NCI-H2081 (cell line): ENCODE measurements at places on chromosomes 6 and 20.

- DNase-seq, result no peak
Observed at GRCh38 chr6:92125681-92126080, 1293.7 kb downstream of the EPHA7 start.

GRCh38 chr20:48731536-48731935 is 96.3 kb downstream of the PREX1 start:
- DNase-seq, result no peak

DNA sequence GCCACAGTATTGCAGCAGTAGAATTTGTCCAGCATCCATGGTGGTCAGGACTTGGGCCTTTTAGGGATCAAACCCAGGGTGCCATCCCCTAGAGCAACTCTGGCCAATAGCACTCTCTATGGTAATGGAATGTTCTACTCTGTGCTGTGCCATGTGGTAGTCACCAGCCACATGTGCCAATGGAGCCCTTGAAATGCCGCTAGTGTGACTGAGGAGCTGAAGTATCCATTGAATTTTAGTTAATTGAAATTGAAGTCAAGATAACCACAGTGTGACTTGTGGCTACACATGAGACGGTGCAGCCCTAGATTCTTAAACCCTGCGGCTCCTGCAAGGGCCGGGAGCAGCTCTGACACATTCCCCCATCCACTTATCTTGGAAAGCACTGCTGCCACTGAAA is 54.6 kb downstream of the SLC2A10 start:
- no peak for DNase-seq

DNA sequence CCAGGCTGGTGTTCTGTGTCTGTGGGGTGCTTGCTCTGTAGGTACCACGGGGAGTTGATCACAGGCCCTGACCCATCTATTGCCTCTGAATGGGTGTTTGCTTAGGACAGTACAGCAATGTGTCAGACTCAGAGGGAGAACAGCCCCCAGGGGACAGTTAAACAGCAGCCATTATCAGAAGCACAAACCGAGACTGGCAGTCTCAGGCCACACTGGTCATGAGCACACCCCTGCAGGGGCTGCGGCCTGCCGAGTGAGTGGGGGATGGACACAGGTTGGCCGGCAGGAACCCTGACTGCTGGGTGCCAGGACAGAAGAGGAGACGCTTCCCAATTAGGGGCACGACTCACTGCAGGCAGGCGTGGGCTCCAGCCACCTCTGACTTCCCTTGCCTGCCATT is 395.6 kb downstream of the CDH4 start:
- DNase-seq, result no peak

- no peak for DNase-seq
Observed at GRCh38 chr6:1627827-1628560, 18.3 kb downstream of the FOXC1 start.

DNA sequence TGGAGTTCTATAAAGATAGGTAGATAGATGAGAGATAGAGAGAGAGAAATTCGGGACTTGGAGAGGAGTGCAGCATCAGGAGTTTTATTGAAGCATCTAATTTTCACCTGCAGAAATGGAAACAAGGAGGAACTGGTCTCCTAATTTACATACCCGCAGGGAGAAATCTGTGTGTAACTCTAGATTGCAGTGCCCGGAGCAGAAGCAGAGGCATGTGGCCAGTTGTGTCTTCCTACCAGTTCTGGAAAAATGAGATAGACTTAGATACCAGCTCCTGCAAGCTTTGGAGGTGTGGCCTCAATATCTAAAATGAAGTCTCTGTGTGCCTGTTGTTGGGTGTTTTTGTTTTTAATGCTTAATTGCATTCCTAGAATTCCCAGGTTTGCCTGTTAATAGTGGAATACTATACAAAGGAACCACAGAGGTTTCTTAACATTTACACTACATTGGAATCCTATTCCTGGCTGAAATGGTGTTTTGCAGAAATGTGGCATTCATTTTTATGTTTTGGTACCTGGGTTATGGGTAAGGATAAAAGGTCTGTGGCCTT is 57.4 kb downstream of the DTD1 start:
- no peak for DNase-seq

DNA sequence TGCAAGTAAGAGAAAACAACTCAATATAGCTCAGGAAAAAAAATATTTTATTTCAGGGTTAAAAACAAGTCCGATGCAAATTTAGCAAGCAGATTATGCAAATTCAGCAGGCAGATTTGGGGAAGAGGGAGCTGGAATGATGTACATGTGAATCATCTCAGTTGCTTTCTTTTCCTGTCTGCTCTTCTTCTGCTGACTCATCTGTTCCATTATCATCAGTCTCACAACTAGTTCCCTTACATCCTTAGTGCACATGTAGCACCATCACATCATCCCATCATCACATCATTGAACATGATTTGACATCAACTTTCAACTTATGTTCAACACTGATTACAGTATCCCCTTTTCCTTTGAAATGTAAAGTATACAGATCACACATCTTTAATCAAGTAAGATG is 11.5 kb upstream of the DEFB113 start:
- DNase-seq, result no peak

DNA sequence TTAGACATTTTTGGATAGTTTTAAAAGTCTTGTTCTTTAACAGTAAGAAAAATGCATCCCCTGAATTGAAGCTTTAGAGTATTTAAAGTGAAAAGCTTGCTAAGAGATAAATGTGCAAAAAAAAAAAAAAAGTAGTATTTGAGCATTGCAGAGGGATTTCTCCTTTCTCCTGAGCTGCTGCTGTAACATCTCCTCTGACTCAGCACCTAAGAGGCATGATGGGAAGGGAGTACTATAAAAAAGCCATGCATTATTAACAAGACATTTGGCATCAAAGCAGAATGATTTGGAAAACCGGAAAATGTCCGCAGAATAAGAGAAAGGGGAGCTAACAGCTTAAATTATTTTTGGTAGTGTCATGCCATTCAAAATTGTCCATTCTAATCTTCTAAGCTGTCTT is 27.9 kb downstream of the B4GALT5 start:
- DNase-seq, result no peak

- no peak for DNase-seq
Observed at GRCh38 chr6:39926668-39927067, 7.6 kb downstream of the MOCS1 start.

DNA sequence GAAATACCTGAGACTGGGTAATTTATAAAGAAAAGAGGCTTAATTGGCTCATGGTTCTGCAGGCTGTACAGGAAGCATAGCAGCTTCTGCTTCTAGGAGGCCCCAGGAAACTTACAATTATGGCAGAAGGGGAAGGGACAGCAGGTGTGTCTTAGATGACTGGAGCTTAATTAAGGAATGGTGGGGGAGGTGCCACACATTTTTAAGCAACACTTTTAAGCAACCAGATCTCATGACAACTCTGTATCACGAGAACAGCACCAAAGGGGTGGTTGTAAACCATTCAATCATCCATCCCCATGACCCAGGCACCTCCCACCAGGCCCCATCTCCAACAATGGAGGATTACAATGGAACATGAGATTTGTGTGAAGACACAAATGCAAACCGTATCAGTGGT is 26.9 kb downstream of the FIG4 start:
- no peak for DNase-seq

DNA sequence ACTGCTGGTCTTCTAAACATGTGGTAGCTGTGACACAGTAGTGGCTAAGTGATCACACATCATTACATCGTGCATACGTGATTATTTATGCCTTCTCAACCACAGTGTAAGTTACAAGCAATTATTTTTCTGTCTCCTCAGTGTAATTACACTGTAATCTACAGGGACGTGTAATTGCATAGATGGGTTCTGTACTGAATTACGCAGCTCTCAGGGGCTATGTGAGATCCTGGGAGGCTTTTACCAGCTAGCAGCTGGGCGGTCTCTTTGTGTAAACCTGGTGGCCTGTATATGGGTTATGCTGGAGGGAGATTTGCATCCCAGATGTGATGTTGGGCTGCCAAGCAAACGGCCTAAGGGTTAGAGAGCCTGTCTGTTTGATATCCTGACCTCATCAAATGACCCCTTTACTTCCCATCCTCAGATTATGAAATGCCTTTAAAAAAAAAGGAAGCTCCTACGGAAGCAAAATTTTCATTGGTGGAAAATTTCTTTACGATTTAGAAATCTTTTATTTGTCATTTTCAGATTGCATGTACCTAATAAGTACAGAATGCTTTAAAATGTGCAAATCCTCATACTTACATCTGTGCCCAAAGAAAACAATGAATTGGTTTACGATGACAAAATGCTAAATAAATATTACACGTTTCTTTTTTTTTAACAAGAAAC is 402.8 kb upstream of the JAG1 start:
- peak; percentile 92 for DNase-seq

GRCh38 chr6:52995913-52996645 is 995 bp upstream of the GSTA4 start:
- peak; percentile 12 for DNase-seq

DNA sequence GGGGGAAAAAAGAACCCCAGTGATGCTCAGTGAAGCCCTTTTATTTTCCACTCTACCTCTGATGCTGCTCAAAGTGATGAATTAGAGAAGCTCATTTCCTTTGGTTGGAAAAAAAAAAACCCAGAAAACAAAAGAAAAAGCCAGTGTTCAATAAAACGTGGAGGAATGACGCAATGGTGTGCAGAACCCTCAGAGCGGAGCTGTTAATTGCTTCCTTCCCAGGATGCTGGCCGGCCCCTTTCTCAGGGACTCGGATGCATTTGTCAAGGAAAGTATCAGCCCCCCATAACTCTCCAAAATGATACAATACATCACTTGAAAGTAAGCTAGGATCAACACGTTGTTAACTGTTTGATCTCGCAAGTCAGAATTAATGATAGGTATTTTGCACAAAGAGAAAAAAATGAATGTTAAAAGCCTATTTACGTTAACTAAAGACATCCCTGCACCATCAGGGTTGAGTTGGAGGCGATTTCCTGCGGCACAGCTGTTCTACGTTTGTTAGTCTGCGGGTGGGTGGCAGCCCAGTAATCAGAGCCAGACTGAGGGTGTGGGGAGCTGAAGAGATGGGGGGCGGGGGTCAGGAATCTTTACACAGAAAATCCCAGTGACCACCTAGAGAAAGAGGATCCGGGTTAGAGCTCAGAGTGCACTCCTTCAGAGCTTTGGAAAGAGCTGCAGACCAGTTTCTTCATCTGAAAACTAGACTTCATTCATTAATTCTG is 132.4 kb downstream of the BMP7 start:
- no peak for DNase-seq

DNA sequence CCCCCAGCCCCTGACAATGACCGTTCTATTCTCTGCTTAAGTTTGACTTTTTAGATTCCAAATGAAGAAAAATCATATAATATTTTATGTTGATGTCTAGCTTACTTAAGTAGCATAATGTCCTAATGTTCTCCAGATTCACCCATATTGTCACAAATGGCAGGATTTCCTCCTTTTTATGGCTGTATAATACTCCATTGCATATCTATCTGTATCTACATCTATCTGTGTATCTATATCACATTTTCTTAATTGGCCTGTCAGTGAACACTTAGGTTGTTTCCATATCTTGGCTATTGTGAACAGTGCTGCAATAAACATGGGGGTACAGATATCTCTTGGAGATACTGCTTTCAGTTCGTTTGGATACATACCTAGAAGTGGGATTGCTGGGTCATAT is 7.0 kb upstream of the LRP11 start:
- no peak for DNase-seq

DNA sequence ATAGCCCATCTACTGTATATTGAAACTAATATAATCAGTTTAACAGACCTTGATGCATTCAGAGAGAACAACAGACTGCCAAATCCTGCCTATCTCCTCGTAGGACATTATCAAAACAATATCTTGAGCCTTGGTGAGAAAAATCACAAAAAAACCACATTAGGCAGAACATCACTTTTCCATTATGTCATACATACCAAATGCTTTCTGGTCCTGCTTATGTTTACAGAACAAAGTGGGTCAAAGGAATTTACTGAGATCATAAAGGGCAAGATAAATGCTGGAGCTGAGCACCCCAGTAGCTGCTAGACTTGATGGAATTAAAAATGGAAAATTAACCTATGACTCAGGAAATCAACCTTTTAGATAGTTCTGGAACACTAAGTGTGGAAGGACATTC is 195.3 kb upstream of the KCNK16 start:
- no peak for DNase-seq

DNA sequence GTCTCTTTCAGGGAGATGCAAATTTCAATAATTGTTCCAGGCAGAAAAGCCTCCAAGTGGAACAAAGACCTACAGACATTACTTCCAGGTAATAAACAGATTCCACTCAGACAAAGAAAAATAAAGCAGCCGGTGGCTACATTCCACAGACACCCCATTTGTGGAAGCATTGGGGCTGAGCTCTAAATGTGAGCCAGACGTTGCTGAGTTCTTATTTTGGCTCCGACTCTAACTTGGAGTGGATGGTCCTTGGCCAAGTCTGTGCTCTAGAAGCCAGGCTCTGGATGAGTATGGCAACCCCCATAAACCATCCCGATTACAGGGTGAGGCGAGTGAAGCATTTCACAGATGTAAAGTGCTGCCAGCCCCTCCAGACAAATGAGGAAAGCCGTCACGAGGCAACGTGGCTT is 6.6 kb downstream of the TRAM2 start:
- DNase-seq, result no peak

DNA sequence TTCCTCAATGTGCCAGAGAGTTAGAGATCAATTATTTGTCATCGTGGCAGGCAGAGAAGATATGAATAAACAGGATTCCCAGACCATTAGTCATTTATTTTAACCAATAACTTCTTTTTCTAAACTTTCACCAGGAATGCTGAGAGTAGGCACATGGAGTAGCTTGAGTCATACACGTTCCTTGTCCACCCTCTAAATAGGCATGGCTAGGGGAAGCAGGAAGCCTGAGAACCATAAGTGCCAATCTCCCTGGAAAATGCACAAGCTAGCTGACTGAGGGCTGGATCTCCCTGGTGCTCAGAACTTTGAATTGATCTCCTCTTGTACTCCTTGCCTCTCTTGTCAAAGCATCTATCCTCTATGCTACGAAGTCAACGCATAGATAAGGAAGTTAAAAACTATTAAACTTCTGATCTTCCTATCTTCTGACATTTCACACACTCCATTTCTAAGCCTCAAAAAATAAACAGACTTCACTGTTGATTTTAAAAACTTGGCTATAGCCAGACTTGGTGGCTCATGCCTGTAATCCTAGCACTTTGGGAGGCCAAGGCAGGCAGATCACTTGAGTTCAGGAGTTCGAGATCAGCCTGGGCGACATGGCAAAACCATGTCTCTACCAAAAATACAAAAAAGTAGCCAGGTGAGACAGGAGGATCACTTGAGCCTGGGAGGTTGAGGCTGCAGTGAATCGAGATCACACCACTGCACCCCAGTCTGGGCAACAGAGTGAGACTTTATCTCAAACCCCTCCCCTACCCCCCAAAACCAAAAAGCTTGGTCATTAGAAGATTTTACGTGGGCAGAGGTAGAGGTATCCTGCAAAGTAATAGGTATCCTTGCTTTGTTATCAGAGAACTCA is 11.8 kb downstream of the ADTRP start:
- no peak for DNase-seq

DNA sequence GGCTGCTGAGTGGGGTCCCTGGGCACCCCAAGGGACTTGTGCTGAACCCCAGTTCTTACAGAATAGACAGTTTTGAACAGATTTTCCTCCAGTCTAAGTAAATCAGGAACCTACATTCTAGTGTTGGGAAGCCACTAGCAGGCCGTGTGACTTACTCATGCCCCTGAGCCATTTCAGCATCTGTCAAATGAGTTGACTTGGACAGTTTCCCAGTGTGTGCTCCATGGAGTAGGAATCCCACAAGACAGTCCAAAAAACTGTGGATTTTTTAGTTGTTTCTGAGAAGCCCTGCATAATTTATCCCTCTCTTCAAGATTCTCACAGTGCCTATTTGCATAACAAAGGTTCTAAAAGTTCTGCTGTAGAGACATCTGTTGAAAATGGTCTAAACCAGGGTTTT is 2.1 kb downstream of the GABRR2 start:
- peak; percentile 8 for DNase-seq
